Right atrium auricular region (tissue), 2 donors: ENCODE measurements at places on chromosomes 3 and 15. TPM values are rescaled to one million over a fixed set of nuclear protein-coding genes. Genes with fewer than 3 reads are reported as not detected.

GRCh38 chr3:150439657-150440056, 31.6 kb downstream of the TSC22D2 start:
- DNase-seq, result no peak

DNA sequence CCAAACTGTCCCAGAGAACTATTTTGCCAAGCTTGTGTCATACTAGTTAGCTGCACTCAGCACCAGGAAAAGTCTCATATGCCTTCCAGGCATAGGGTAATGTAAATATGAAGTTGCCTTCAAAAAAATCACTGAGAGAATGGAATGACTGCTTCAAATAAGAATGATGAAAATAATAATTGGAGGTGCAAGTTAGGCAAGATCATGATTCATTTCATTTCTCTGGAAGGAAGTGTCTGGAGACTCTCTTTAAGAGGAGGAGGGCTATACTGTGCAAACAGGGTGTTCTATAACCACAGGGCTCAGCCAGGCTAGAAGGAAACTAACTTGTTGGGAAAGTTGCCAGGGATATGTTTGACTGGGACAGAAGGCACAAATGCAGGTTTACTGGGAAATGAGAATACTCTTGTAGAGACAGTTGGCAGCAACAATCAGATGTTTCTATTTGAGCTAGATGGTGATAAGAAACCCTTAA, 4.3 kb downstream of the SIDT1 start:
- DNase-seq, result no peak

GRCh38 chr3:46907271-46907670, 29.8 kb downstream of the PTH1R start:
- DNase-seq, result no peak

DNA sequence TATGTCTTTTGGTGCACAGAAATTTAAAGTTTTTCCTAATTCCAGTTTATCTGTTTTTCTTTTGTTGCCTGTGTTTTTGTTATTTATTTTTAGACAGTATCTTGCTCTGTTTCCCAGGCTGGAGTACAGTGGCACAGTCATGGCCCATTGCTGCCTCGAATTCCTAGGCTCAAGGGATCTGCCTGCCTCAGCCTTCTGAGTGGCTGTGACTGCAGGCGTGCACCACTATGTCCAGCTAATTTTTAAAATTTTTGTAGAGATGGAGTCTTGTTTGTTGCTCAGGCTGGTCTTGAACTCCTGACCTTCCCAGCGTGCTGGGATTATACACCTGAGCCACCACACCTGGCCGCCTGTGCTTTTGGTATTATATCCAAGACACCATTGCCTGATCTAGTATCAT, 22.8 kb downstream of the KAT2B start:
- DNase-seq, result no peak

The CLEC3B gene
- 180 TPM for total RNA-seq

The NR2F2 gene
- total RNA-seq, result 25.0 TPM
